Stimulated activated CD8-positive, alpha-beta memory T cell treated with anti-CD3 and anti-CD28 coated beads, Interleukin-7, amount 100 ng/mL, for 1 hour (primary cell): ENCODE measurements at places on chromosomes 2 and 18.

DNA sequence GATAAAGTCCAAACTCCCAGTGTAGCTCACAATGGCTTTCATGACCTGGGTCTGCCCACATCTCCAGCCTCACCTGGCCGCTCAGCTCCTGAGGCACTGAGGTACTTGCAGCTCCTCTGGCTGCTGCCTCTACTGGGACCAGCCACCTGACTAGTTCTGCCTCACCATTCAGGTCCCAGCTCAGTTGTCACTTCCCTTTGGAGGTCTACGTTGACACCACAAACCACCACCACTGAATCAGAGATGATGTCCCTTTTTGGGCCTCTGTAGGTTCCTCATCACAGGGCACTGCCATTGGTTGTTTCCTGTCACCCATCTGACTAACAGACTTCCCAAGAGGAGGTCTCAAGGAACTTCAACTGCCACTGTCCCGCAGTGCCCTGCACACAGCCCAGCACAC lies 21.2 kb downstream of the SPP2 start:
- DNase-seq, result no peak

- DNase-seq, result no peak
Observed at GRCh38 chr2:232957657-232958090, 55.4 kb downstream of the NGEF start.

- no peak for DNase-seq
Observed at GRCh38 chr2:108635630-108636354, 83.5 kb upstream of the RANBP2 start.

DNA sequence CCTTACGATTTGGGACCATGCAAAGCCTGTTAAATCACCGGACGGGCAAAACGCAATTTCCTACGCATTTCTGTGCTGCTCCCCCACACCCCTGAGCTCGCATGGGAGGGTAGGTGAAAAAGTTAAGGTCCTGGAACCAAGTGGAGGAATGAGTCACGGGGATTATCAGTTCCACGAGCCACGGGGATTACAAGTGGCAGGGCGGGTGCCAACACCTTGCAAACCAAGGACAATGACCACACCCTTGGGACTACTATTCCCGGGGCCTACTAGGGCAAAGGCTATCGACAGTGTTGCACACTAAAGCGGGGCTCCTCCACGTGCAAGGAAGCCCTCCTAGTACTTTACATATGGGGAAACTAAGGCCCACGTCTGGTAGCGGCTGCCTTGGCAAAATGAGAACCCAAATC lies 447 bp downstream of the RETSAT start:
- no peak for DNase-seq

DNA sequence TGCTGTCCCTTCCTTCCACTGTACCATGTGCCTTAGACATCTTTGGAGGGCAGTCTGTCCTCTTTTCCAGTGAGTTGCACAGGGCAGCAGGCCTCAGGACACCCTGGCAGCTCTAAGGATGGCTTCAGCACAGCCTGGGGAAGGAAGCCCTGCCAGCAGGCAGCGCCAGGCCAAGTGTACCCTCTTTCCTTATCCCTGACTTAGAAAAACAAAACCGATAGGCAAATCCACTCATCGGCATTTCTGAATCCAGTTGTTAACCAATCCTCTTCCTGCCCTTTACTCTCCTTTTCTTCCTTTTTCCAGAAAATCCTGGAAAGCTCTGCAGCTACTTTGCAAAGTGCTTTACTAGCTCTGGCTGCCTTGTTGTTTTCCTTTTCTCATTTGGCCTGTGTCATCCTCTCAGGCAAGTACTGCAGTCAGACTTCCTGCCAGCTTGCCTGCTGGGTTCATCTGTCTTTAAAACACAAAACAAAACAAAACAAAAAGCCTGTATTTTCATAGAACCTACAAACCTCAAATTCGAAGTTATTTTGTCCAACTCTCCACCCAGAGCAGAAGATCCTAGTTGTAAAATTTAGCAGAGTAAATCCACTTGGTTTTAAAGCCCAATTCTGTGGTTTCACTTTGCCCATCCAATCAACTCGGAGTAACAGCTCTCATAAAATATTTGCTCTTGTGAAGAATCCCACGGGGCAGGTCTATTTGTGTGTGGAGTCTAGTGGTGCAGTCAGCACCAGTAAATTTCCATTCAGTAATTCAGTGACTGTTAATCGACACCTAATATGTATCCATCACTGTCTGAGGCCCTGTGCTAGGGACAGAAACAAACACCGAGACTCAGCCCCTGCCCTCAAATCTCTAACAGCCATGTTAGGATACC lies 45.2 kb downstream of the PCBP1 start:
- no peak for DNase-seq

DNA sequence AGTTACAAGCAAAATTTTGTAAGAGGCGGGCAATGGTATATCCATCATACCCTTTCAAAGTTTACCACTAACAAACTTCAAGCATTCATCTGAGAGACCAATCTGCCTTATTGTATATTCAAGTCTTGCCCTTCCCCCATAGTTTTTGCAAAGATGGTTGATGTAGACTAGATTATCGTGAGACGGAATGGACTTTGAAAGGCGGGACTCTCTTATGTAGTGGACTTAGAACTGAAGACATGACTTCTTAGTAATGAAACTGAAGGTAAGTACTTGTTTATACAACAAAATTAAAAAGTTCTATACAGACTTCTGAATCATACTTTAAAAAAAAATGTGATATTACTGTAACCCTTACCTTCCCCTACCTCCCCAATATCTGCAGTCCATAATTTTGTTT lies 10.4 kb downstream of the AP1S3 start:
- no peak for DNase-seq
